Activated CD4-positive, alpha-beta T cell treated with anti-CD3 and anti-CD28 coated beads, Interleukin-2, amount 50 U/mL, for 1 hour (primary cell): ENCODE measurements at places on chromosomes 4 and X.

GRCh38 chr4:101037938-101038413 lies 309.4 kb downstream of the PPP3CA start:
- DNase-seq = no peak

- DNase-seq = no peak
Observed at GRCh38 chr4:80172203-80172602, 25.1 kb upstream of the PRDM8 start.

DNA sequence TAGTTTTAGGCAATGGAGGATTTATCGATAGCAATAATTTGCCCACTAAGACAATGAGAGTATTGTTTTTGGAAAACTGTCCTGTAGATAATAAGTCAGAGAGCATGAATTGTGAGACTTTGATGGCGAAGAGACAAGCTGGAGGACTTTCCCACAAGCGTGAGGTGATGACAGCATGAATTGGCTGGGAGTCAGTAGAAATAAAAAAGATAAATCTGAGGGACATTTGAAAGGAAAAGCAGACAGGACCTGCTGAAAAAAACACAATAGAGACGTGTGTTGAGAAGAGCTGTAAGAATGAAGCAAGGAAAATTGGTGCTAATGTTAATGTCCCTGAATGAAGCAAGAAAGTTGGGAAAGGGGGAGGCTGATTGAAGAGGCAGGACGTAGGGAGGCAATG lies 233.5 kb downstream of the DCTD start:
- DNase-seq = no peak

DNA sequence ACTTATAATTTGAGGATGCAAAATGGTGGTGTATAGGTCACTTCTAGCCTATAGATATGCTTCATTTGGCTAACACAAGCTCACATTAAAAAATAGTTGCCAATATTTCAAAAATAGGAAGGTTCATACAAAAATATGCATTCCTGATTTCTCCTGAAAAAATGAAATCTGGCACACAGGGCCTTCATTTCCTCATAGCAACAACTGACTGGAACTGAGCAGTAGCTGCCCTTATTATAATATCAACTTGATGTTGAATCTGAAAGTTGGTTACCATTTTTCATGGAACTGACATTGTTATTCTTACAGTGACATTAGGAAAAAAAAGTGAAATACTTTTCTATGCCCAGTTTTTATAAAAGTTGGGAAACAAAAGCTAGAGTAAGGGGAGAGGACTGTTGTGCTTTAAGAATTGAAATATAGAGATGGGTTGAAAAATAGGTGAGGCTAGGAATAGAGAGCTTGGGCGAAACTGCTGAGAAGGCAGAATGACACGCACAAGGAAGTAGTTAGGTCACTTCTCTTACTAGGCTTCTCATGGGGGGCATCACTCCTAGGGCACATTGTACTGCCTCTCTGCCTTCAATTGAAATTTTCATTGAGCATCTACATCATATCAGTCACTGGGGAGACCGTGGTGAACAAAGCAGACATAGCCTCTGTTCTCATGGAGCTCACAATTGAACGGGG lies 43.1 kb upstream of the C1GALT1C1 start:
- no peak for DNase-seq

- DNase-seq = no peak
Observed at GRCh38 chrX:11427453-11428071, 134.3 kb downstream of the AMELX start.

GRCh38 chrX:10582945-10583344 lies 37.4 kb downstream of the MID1 start:
- DNase-seq = no peak

GRCh38 chrX:49060914-49061313 lies 2.1 kb downstream of the CCDC120 start:
- DNase-seq = no peak
